ENCODE measurements at places on chromosomes 12 and 14.

GRCh38 chr14:77914073-77914721 is 114.3 kb downstream of the ADCK1 start:
- DNase-seq = no peak

GRCh38 chr14:99258341-99258861 is 13.6 kb downstream of the BCL11B start:
- no peak for DNase-seq

GRCh38 chr14:86501611-86502010 is 971.7 kb downstream of the FLRT2 start:
- no peak for DNase-seq

DNA sequence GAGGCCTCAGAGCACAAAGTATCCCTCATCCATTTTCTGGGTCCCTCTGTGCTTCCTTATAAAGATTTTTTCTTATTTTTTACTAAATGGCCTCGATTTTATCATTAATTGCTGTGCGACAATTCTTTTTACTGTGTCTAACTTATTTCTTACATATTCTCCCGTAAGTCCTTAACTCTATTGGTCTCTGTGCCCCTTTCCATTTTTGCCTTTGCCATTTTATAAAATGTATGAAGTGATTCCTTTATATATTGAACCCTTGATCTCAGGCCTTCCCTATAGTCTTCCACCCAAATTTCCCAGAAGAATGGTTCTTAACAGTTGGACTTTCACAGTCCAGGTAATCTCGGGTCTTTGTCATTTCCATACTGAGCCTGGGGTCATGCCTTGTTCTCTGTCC is 55.0 kb upstream of the ESRRB start:
- no peak for DNase-seq

GRCh38 chr12:49404956-49405355 is 37.7 kb downstream of the SPATS2 start:
- no peak for DNase-seq

DNA sequence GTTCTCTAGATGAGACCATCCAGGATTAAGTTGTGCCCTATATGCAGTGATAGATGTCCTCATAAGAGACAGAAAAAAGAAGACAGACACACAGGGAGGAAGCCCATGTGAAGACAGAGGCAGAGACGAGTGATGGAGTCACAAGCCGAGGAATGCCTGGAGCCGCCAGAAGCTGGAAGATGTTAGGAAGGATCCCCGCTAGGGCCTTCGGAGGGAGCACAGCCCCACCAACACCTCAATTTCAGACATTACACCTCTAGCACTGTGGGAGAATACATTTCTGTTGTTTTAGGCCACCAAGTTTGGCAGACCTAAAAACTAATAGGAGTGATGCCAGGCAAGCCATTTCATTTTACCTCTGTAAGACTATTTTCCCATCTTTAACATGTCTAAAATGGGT is 458.5 kb downstream of the MED13L start:
- no peak for DNase-seq

- no peak for DNase-seq
These were observed 3.1 kb downstream of the ARHGEF25 start for GRCh38 chr12:57614178-57614947.

DNA sequence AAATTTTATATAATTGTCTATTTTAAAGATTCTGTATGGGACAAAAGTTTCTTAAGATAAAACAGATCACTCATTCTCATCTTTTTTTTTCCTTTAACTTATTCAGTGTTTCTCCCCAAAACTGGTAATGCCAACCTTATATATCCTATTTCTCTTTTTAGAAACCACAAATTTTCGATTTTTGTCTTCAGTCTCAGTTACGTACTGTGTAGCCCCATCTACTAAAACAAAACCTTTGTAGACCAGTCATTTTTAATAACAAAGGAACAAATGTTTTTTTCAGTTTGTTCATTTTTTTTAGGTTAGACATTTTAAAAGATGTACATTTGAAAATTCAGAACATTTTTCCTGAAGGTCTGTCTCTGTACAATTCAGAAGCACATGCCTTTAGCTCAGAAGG is 18.2 kb downstream of the PNMA1 start:
- DNase-seq = no peak

DNA sequence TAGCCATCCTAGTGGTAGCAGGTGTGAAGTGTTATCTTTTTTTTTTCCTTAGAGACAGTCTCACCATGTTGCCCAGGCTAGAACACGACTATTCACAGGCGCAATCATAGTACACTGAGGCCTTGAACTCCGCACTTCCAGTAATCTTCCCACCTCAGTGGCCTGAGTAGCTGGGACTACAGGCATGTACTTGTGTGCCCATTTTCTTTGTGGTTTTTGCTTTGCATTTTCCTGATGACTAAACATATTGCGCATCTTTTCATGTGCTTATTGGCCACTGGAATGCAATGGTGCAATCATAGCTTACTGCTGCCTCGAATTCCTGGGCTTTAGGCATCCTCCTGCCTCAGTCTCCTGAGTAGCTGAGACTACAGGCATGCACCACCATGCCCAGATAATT is 33.3 kb upstream of the GCH1 start:
- no peak for DNase-seq

DNA sequence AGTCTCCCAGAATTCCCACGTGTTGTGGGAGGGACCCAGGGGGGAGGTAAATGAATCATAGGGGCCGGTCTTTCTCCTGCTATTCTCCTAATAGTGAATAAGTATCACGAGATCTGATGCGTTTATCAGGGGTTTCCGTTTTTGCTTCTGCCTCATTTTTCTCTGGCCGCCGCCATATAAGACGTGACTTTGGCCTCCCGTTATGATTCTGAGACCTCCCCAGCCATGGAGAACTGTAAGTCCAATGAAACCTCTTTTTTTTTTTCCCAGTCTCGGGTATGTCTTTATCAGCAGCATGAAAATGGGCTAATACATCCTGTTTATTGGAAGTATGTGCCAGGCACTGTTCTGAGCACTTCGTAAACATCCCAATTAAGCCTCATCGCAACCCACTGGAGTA is 788 bp downstream of the KRT72 start:
- no peak for DNase-seq

DNA sequence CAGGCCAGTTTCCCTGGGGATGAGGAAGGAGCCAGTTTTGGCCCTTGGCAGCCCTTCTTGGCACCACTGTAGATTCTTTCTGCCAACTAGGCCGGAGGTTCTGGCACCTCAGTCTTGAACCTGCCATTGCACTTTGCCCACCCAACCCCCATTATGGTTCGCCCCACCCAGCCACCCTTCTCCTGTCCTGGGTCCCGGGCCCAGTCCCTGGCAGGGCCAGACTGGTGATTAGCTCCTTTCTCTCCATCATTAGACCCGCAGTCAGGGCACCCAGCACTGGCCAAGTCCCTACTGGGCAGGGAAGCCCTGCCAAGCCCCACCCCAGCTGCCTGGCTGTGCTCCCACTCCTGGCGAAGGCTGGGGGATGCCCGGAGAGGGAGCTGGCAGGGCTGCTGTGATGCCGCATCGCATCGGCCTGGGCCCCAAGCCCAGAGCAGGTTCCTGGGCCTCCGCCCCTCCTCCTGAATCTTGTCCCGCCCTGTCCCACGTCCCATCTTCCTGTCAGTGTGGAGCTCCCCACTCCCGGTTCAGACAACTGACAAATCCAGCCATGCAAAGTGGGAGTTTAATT is 9.8 kb downstream of the FAM222A start:
- DNase-seq = no peak

- DNase-seq = no peak
These were observed 53.5 kb downstream of the IRF2BPL start for GRCh38 chr14:76975051-76975450.

GRCh38 chr14:39368261-39368959 is 63.8 kb downstream of the FBXO33 start:
- no peak for DNase-seq

DNA sequence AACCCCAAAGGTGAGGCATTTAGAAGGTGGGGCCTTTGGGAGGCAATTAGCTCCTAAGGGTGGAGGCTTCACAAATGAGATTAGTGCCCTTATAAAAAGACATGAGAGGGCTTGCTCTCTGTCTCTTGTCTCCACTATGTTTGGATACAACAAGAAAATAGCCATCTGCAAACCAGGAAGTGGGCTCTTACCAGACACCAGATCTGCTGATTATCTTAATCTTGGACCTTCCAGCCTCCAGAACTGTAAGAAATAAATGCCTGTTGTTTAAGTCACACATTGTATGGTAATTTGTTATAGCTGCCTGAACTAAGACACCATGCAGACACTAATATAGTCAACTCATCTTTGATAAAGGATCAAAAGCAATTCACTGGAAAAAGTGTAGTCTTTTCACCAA is 34.4 kb downstream of the TMEM116 start:
- DNase-seq = no peak

- DNase-seq = no peak
These were observed 1.8 kb upstream of the MYL6B start for GRCh38 chr12:56150563-56150962.

GRCh38 chr14:74547331-74547927 is 53.9 kb downstream of the ISCA2 start:
- no peak for DNase-seq

DNA sequence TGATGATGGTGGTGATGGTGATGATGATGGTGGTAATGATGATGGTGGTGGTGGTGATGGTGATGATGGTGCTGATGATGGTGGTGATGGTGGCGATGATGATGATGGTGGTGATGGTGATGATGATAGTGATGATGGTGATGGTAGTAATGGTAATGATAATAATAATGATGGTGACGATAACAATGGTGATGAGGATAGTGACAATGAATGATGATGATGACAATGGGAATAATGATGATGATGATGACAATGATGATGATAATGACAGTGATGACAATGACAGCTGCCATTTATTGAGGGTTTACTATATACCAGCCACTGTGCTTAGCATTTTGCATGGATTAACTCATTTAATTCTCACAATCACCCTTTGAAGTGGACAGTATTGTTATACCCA is 94.6 kb downstream of the SRRM4 start:
- no peak for DNase-seq

GRCh38 chr14:51094901-51095853 is at the start of gene TRIM9:
Gene TRIM9 (minus strand): TSS chr14:51095105. CDS start chr14:51094939, 166 bp downstream.
- DNase-seq = peak; percentile 89

GRCh38 chr12:96237035-96237434 is 42.9 kb downstream of the ELK3 start:
- no peak for DNase-seq

All from left renal cortex interstitium (tissue), 4 donors.